Esophagus mucosa (tissue), 1 donor: ENCODE measurements at places on chromosomes 7 and 10.

DNA sequence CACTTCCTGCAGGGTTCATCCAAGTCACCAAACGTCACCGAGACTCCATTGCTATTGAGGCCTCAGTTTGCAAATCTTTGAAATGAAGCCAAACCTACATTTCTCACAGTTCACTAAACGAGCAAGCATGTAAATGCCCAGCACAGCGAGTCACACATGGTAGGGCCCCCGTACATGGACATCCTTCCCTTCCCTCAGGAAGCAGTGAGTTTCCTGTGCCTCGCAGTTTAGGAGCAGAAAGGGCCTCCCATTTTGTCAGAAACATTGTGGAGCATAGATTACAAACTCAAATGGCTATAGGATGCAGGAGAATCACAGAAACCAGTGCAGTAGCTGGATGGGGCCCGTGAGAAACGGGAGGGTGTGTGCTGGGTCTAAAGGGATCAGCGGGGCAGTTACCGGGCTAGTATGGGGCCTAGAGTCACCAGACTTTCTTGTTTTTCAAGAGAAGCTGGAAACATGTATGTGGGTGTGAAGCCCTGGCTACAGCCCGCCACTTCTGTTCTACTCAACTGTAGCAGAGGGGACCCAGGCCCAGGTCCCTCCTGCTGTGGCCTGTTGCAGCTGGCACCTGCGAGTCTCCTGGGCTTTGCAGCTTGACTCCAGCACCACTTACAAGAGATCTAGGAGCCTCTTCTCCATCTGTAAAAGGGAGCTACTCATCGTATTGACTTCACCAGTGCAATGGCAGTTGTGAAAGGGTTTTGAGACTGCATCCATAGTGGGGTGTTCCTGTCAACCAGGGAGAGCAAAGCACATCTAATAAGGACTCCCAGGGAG lies 14.2 kb upstream of the SLC18A3 start:
- ATAC-seq: peak; percentile 70

- no peak for ATAC-seq
These were observed 16.6 kb downstream of the DENND2A start for GRCh38 chr7:140623980-140624379.

DNA sequence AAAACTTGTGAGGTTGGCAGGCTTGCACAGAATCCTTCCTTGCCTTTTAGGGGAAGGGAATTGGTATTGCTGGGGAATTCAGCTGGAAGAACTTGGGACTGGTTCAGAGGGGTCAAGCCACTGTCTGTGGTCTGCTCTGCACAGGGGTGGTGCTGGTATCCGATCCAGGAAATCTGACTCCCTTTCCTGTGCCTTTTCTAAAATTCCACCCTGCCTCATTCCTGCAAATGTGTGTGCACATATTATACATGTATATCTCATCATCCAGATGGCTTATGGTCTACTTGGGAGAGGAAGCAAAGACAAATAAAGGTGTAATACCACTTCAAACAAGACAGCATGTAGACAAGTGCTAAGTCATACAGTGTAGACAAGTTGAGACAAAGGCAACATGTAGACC lies 14.3 kb downstream of the UBTD1 start:
- ATAC-seq: no peak

- ATAC-seq: no peak
These were observed 697 bp downstream of the ARPC1A start for GRCh38 chr7:99326408-99326782.
